ENCODE measurements at places on chromosomes 4 and X.

DNA sequence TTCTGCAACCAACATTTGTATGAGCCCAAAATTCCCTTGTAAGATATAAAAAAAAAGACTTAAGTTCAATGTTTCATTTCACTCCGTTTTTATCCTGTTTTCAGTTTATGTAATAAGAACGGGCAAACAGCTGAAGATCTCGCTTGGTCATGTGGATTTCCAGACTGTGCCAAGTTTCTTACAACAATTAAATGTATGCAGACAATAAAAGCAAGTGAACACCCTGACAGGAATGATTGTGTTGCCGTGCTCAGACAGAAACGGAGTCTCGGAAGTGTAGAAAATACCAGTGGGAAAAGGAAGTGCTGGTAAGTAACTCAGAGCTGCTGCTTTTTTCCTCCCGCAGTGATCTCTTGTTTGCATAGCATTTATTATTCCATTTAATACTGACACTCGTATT is 2.8 kb downstream of the ANKRD37 start:
- H3K27me3 ChIP-seq, result no peaks in the 10 kb centered on the region
- H3K4me3 ChIP-seq, result no peak overlapping the region
- H3K36me3 ChIP-seq, result peaks cover 39% of the 10 kb centered on the region

DNA sequence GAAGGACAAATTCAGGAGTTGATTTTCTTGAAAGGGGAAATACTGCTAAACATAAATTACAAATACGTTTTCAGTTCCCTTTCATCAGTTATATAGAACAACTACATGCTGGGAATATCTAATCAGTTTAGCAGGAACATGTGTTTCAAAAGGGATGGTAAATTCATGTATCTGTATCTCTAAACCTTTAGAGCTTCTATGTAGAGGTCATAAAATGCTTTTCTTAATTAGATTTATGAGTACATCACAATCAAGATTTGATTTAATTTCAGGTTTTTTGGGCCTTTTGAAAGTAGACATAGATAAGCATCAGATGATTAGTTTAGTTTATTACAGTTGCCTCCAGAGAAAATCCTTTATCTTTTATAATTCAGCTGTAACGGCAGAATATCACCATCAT is 12.9 kb downstream of the PDLIM3 start:
- peaks cover 40% of the 10 kb centered on the region for H3K36me3 ChIP-seq
- H3K4me1 ChIP-seq, result peaks cover 22% of the 10 kb centered on the region
- no peaks in the 10 kb centered on the region for H3K27me3 ChIP-seq
- H3K4me3 ChIP-seq, result no peak overlapping the region

GRCh38 chr4:76718831-76719230 is 179.1 kb downstream of the SOWAHB start:
- DNase-seq, result no peak
- H3K4me1 ChIP-seq, result no peaks in the 10 kb centered on the region
- no peaks in the 10 kb centered on the region for H3K27me3 ChIP-seq

DNA sequence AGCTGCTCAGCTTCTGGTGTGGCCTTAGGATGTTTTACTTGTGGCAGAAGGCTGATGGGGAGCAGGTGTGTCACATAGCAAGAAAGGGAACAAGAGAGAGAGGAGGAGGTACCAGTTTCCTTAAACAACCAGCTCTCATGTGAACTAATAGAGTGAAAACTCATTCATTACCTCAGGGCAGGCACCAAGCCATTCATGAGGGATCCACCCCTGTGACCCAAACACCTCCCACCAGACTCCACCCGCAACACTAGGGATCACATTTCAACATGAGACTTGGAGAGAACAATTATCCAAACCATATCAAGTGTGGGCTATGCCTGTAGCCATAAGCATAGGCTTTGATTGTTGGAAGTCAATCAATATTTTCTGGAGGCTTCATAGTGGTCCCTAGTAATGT is 56.0 kb downstream of the GSX2 start:
- H3K27me3 ChIP-seq, result no peaks in the 10 kb centered on the region
- no peaks in the 10 kb centered on the region for H3K36me3 ChIP-seq
- H3K4me1 ChIP-seq, result no peaks in the 10 kb centered on the region
- no peak overlapping the region for H3K4me3 ChIP-seq
- DNase-seq, result no peak

Measured in right atrium auricular region (tissue), 2 donors.